ENCODE measurements at places on chromosomes 1 and 21. TPM values are rescaled to one million over a fixed set of nuclear protein-coding genes. Genes with fewer than 3 reads are reported as not detected.

DNA sequence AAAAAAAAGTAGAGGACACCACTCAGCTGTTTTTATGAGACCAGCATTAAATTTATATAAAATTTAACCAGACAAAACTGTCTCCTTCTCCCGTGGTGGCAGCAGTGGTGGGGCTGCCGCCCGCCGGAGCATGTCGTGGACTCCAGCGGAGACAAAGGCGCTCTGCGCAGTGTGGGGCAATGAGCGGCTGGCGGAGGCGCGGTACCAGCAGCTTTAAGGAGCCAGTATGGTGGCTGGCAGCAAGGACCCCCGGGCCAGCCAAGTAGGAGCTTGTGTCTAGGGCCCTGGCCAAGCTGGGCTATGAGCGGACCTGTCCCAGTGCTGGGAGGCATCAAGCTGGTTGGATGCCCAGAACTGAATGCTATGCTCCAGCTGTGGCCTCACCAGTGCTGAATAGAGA, 2102.9 kb downstream of the NCAM2 start:
- no peaks in the 10 kb centered on the region for H3K4me1 ChIP-seq
- H3K4me3 ChIP-seq: no peak overlapping the region
- H3K27ac ChIP-seq: no peak overlapping the region

- H3K4me1 ChIP-seq: peaks cover 20% of the 10 kb centered on the region
- H3K27me3 ChIP-seq: peaks cover 13% of the 10 kb centered on the region
- DNase-seq: no peak
- no peak overlapping the region for H3K27ac ChIP-seq
- no peaks in the 10 kb centered on the region for H3K36me3 ChIP-seq
These were observed 143.9 kb upstream of the DNAH14 start for GRCh38 chr1:224785622-224786021.

- 0 out of 2 replicates have a peak, but pooled peaks cover 3% of the 10 kb centered on the region for H3K4me1 ChIP-seq
- H3K36me3 ChIP-seq: no peaks in the 10 kb centered on the region
- no peak for DNase-seq
- H3K27me3 ChIP-seq: no peaks in the 10 kb centered on the region
- no peak overlapping the region for H3K27ac ChIP-seq
- no peak overlapping the region for H3K4me3 ChIP-seq
These were observed 80.8 kb upstream of the POU3F1 start for GRCh38 chr1:38127428-38127827.

DNA sequence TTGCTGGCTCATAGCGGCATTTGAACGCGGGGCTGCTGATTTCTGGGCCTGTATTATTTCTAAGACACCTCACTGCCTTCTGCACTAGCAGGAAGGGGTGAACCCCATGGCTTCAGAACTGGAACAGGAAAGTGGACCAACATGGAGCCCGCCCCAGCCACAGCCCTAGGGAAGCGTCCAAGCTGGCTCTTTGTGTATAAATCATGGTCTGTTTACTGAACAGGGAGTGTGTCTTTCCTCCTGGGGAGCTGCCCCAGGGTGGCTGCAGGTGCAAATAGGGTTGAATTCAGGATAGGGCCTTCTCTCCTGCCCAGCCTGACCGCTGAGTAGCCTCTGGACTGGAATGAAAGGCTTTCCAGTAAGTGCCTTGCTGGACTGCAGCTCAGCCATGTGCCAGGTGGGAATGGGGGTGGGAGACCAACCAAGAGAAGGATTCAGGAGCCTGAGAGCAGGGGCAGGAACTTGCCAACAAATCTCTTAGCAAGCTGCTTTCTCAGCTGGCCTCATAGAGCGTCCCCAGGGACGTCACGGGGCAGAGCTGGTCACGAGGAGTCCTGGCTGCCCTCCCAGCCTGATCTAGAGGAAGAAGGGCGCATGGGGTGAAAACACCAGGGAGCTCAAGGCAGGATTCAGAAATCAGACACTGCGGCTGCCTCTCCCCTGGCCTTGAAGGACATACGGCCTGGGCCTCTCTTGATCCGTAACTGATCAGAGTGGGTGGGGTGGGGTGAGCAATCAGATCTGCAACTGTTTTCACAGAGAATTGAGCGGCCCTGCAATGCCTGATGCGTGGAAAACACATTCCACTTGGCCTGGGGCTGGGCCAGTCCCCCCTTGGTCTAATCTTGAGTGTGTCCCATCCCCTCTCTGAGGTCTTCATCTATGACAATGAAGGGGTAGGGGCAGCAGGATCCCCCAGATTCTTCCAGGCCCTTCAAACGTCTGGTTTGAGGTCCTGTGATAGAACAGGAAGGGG, 56.5 kb upstream of the SELENON start:
- no peak for DNase-seq
- no peaks in the 10 kb centered on the region for H3K36me3 ChIP-seq
- no peak overlapping the region for H3K27ac ChIP-seq
- peaks cover 19% of the 10 kb centered on the region for H3K4me1 ChIP-seq
- H3K4me3 ChIP-seq: no peak overlapping the region

GRCh38 chr1:22819361-22819760, 108.7 kb downstream of the EPHB2 start:
- no peak overlapping the region for H3K4me3 ChIP-seq
- no peaks in the 10 kb centered on the region for H3K4me1 ChIP-seq
- no peaks in the 10 kb centered on the region for H3K27me3 ChIP-seq
- DNase-seq: no peak
- no peaks in the 10 kb centered on the region for H3K36me3 ChIP-seq

DNA sequence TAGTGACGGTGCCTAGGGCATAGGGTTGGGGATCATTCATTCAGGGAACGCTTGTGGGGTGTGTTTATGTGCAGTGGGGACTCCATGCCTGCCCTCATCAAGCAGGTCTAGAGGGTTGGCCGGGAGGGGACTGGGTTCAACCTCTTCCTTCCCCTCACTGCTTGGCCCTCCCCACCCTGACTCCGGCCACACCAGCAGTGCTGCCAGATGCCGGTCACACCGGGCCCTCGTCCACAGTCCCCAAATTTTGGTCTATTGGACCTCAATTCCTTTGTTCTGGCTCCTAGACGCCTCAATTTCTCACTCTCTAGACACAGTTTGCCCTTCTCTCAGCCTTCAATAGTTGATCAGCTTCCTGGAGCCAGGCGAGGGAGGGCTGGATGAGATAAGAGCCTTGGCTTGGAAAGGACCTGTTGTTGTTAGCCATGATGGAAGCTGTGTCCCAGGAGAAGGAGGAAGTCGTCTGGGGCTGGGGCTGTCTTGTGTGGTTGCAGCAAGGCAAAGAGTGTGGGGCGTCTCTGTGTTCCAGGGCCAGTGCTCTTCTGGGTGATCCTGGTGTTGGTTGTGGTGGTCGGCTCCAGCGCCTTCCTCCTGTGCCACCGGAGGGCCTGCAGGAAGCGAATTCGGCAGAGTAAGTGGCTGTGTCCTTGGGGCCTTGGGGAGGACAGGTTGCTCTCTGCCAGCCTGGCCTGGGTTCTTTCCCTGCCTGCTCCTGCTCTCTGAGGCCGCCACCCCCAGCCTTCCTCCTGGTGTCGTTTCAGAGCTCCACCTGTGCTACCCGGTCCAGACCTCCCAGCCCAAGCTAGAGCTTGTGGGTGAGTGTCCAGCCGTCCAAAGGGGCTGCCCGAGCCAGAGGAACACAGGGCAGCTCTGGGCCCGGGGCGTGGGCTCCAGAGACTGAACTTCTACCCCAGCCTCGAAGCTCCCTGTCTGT, 41.1 kb upstream of the TNFRSF1B start:
- no peak overlapping the region for H3K4me3 ChIP-seq
- peaks cover 9% of the 10 kb centered on the region for H3K36me3 ChIP-seq
- H3K27me3 ChIP-seq: no peaks in the 10 kb centered on the region
- no peaks in the 10 kb centered on the region for H3K4me1 ChIP-seq
- DNase-seq: no peak

- H3K4me3 ChIP-seq: no peak overlapping the region
- H3K4me1 ChIP-seq: no peaks in the 10 kb centered on the region
- DNase-seq: no peak
These were observed 36.9 kb downstream of the NCF2 start for GRCh38 chr1:183553331-183553730.

- no peaks in the 10 kb centered on the region for H3K36me3 ChIP-seq
- peak; percentile 64 for DNase-seq
- H3K4me1 ChIP-seq: peaks cover 20% of the 10 kb centered on the region
- H3K4me3 ChIP-seq: peak overlapping the region; percentile 76
- H3K27ac ChIP-seq: 0 out of 2 replicates have a peak overlapping the region, but pooled peaks have one; percentile 32
These were observed 788 bp downstream of the ISG15 start for GRCh38 chr1:1013922-1014648.

The RGS5 gene
- total RNA-seq: 42.7 TPM

DNA sequence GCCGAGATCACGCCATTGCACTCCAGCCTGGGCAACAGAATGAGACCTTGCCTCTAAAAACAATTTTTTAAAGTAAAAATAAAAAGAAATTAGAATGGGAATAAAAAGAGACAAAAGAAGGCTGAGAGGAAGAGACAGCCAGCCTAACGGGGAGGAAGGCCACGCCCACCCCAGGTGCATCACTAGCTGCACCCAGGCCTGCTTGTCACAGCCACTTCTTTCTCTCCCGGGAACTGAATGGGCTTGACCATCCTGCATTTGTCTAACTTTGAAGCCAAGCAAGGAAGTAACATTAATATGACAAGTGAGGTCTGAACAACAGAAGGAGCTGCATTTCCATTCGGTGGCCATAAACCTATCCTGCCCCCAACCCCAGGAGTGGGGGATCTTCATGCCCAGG, 20.8 kb upstream of the EFNA1 start:
- peak; percentile 27 for DNase-seq
- H3K4me1 ChIP-seq: no peaks in the 10 kb centered on the region
- H3K4me3 ChIP-seq: no peak overlapping the region
- H3K36me3 ChIP-seq: no peaks in the 10 kb centered on the region

GRCh38 chr21:42279341-42279871, 35.8 kb downstream of the TFF3 start:
- no peak for DNase-seq
- no peaks in the 10 kb centered on the region for H3K4me1 ChIP-seq
- H3K27me3 ChIP-seq: no peaks in the 10 kb centered on the region
- no peak overlapping the region for H3K4me3 ChIP-seq
- no peak overlapping the region for H3K27ac ChIP-seq
- no peaks in the 10 kb centered on the region for H3K36me3 ChIP-seq

- H3K27me3 ChIP-seq: no peaks in the 10 kb centered on the region
- no peaks in the 10 kb centered on the region for H3K4me1 ChIP-seq
- no peaks in the 10 kb centered on the region for H3K36me3 ChIP-seq
- no peak overlapping the region for H3K4me3 ChIP-seq
These were observed 175.1 kb upstream of the CSF3R start for GRCh38 chr1:36657826-36658225.

DNA sequence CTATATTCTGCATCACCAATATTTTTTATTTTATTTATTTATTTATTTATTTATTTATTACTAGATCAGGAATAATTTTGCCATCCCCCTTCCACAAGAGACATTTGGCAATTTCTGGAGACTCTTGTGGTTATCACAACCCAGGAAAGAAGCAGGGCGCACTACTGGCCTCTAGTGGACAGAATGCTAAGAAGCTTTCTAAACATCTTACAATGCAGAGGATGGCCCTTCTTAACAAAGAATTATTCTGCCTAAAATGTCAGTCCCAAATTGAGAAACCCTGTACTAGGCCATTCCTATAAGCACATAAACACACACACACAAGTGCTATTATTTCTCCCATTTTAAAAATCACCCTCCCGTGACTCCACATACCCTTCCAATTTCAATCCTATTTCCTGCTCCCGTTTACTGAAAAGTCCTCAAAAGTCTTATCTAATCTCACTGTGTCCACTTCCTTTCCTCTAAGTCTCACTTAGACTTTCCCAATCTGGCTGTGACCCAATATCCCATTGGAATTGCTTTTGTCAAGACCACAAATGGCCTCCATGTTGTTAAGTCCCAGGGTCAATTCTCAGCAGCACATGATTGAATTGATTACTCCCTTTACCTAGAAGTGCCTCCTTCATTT, 43.7 kb upstream of the RNF11 start:
- no peaks in the 10 kb centered on the region for H3K36me3 ChIP-seq
- H3K4me1 ChIP-seq: no peaks in the 10 kb centered on the region
- no peak overlapping the region for H3K27ac ChIP-seq
- no peak overlapping the region for H3K4me3 ChIP-seq

DNA sequence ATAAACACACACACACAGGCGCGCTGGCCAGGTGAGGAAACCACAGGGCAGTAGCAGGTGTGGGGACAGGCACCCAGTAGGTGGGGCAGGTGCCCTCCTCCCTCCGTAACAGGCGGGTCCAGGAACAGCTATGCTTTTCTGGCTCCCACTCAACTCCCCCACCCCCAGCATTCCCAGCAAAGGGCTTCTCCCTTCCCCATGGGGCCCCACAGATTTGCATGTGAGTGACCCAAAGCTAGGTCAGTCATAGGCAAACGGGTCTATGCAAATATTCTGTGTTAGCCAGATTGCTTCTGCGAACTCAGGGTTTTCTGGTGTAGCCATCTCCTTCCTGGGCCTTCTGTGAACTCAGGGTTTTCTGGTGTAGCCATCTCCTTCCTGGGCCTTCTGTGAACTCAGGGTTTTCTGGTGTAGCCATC, 114.2 kb downstream of the SIK1 start:
- H3K27ac ChIP-seq: no peak overlapping the region
- peak; percentile 53 for DNase-seq
- H3K36me3 ChIP-seq: no peaks in the 10 kb centered on the region
- peaks cover 19% of the 10 kb centered on the region for H3K4me1 ChIP-seq
- H3K4me3 ChIP-seq: 0 out of 2 replicates have a peak overlapping the region, but pooled peaks have one; percentile 17

GRCh38 chr1:79457562-79458224, 451.2 kb upstream of the ADGRL4 start:
- H3K27me3 ChIP-seq: no peaks in the 10 kb centered on the region
- H3K36me3 ChIP-seq: no peaks in the 10 kb centered on the region
- H3K27ac ChIP-seq: no peak overlapping the region

- H3K27ac ChIP-seq: no peak overlapping the region
- peaks cover 59% of the 10 kb centered on the region for H3K27me3 ChIP-seq
- peak; percentile 87 for DNase-seq
- H3K36me3 ChIP-seq: no peaks in the 10 kb centered on the region
- peaks cover 28% of the 10 kb centered on the region for H3K4me1 ChIP-seq
These were observed 155.2 kb downstream of the BARHL2 start for GRCh38 chr1:90561911-90562310.

DNA sequence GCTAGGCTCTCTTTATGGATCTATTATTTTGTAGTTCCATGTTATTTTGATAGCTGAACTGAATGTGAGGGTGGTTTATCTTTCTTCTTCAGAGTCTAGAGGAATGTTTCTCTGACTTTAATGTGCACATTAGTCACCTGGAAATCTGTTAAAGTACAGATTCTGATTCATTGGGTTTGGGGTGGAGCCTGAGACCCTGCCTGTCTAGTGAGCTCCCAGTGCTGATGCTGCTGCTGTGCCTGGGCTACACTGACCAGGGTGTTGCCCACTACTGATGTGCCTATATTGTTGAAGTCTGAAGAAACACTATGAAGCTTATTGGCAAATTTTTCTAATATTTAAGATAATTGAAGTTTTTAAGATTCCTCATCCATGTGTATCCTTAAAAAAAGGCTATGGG, 35.9 kb downstream of the CD46 start:
- H3K27ac ChIP-seq: no peak overlapping the region
- H3K27me3 ChIP-seq: no peaks in the 10 kb centered on the region
- H3K36me3 ChIP-seq: peaks cover 31% of the 10 kb centered on the region
- H3K4me3 ChIP-seq: no peak overlapping the region

The VANGL1 gene
- 14.4 TPM for total RNA-seq

The RAB42 gene
- 22.5 TPM for total RNA-seq

GRCh38 chr21:35095859-35096291, 46.8 kb upstream of the RUNX1 start:
- no peak overlapping the region for H3K27ac ChIP-seq
- no peaks in the 10 kb centered on the region for H3K36me3 ChIP-seq
- DNase-seq: no peak
- H3K4me1 ChIP-seq: no peaks in the 10 kb centered on the region
- H3K27me3 ChIP-seq: no peaks in the 10 kb centered on the region

The PDPN gene
- 67.3 TPM for total RNA-seq

Measured in GM23338 (cell line).